Activated CD4-positive, alpha-beta T cell treated with anti-CD3 and anti-CD28 coated beads, Interleukin-2, amount 10 ng/mL, durations not matched to agents 7 days and 5 days (primary cell): ENCODE measurements at places on chromosomes 2 and 18. TPM values are rescaled to one million over a fixed set of nuclear protein-coding genes. Genes with fewer than 3 reads are reported as not detected.

BCL2L11 gene
- total RNA-seq: 11.2 TPM

CXCR2 gene
- 0.37 TPM for total RNA-seq

DNA sequence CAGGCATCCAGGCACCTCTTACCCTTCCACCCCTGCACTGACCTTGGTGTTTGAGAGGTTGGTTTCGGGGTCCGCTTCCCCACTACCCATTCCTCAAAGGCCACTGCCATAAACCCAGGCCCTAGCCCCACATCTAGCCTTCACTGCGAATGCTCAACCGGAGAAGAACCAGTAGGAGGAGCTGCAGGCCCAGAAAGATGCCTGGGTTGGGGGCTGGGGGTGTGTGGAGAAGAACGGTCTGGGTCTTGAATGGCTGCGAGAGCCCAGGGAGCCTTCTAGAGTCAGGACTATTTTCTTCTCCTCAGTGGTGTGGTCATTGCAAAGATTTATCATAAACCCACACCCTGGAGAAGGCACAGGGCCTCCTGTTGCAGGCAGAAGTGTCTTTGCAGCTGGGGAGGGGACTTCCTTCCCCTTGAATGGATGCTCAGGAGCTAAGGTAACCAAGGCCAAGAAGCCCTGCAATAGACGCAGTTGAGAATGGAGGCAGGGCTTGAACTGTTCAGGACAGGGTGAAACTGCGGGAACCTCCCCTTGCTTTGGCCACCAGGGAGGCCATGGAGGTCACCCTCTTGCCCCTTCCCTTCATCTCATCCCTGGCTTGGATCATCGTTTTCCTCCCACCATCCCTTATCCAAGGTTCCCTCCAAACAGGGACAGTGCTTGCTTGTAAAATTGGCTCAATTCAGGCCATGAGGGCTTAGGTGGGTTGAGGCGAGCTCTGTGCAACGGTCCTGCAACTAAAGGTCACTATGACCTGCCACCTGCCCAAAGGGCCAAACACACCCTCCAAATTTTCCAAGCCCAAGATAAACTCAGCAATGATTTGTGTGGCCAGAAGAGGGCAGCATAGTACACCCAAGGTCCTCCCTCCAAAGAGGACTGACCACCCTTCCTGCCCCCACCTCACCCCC lies 20.9 kb downstream of the THNSL2 start:
- H3K4me3 ChIP-seq: no peak overlapping the region
- no peaks in the 10 kb centered on the region for H3K4me1 ChIP-seq
- peak; percentile 16 for DNase-seq
- H3K27me3 ChIP-seq: no peaks in the 10 kb centered on the region
- H3K27ac ChIP-seq: no peak overlapping the region

GRCh38 chr2:143700865-143701264 lies 571.6 kb downstream of the ARHGAP15 start:
- H3K27ac ChIP-seq: no peak overlapping the region
- peaks cover 3% of the 10 kb centered on the region for H3K4me1 ChIP-seq
- H3K27me3 ChIP-seq: no peaks in the 10 kb centered on the region
- peaks cover 67% of the 10 kb centered on the region for H3K36me3 ChIP-seq

- no peak for DNase-seq
- H3K27me3 ChIP-seq: peaks cover 20% of the 10 kb centered on the region
- H3K4me3 ChIP-seq: no peak overlapping the region
Observed at GRCh38 chr2:127188797-127189196, 31.3 kb downstream of the CYP27C1 start.

GRCh38 chr2:137987011-137987410 lies 22.7 kb downstream of the HNMT start:
- H3K27me3 ChIP-seq: no peaks in the 10 kb centered on the region
- no peak overlapping the region for H3K27ac ChIP-seq
- H3K36me3 ChIP-seq: no peaks in the 10 kb centered on the region
- no peak for DNase-seq
- no peak overlapping the region for H3K4me3 ChIP-seq
